HT1080 (cell line): ENCODE measurements at places on chromosomes 1 and 21. TPM values are rescaled to one million over a fixed set of nuclear protein-coding genes. Genes with fewer than 3 reads are reported as not detected.

Gene CA6
- not detected in 2 replicates for total RNA-seq

DNA sequence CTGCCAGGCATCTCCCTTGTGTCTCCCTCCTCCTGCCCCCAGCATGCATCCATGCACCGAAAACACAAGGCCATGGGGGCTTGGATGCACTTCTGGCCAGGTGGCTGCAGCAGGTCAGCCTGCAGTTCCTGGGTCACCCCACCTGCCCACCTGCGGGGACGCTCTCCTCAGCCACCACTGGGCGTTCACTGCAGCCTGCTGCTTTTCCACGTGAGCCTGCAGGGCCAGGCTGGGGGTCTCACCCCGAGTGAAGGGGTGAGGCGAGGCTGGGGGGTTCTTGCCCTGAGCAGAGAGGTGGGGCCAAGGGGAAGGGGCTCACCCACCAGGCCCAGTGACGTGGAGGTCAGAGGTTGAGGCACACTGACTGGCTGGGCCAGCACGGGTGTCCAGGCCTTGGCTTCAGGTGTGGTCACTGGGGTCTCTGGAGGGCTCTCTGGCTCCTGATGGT lies 64.6 kb downstream of the WNT9A start:
- DNase-seq = no peak

Gene CFH
- 0.39 and 0.60 TPM in 2 replicates for total RNA-seq

DNA sequence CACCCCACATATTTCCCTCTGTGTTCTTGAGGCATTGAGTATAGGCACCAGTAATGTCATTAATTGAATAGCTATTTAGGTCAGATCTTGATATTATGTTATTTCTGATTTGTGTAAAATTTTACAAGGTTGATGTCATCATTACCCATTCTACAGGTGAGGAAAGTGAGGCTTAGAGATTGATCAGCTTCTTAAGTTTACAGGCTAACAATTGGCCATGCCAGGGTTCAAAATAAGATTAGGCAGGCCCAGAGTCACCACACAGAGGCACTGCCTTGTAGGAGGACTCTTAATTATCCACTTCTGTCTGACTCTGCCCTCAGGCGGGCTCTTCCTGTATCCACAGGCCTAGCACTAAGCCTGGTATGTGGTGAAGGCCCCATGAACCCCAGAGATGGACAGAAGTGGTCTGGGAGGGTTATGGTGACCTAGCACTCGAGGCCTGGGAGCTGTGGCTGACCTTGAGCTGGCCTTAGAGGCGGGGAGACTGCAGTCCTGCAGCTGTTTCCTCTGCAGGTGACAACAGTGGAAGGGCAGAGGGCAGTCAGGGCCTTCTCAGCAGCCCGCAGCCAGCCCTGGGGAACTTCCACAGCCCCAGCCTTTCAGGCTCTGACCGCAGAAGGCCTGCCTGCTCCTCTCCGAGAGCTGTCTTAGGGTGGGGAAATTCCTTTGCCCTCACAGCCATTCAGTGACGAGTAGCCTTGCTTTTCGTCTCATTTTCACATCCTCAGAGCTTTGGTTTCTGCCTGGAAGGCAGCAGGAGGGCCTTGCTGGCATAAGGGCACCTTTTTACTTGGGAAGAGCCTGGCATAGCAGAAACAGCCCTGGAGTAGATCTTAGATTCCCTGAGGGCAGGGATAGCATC lies 12.2 kb downstream of the ZDHHC18 start:
- DNase-seq = no peak

- DNase-seq = no peak
Observed at GRCh38 chr1:112001436-112001835, 12.0 kb upstream of the KCND3 start.

DNA sequence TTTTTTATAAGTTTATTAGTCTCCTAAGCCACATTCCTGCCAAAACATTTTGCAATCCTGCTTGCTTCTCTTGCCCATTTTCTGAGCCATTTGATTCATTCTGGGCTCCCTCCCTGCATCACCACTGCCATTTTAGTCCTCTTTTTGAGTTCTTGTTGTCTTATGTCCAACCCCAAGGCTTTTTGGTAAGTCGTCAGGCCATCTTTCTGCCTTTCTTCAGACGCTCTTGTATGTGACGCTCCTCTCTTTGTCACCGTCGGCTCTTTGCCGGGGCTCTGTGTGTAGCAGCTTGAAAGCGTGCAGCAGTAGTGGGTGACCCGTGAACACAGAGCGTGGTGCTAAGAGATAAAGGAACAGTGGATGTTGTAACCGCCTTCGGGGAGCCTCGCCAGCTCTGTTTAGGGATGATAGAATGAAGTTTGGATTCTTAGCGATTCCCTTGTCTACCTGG lies 14.6 kb downstream of the HUNK start:
- DNase-seq = no peak

DNA sequence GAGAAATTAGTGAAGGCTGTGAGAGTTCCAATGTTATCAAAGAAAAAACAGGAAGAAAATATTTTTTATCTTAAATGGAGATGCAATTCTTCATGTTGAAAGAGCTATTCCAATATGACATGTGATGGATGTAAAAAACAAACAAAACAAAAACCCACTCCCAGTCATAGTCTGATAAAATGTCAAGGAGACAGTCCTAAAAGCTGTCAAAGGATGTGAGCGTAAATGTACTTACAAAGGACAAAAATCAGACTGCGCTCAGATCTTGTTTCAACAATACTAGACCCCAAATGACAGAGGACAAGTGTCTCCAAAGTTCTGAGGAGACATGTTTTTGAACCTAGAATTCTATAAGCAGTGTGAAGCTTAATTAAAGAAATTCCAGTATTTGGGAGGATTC lies 265.8 kb downstream of the PLPP3 start:
- no peak for DNase-seq

Gene MYCL
- total RNA-seq = 0.40 and 5.6 TPM in 2 replicates

DNA sequence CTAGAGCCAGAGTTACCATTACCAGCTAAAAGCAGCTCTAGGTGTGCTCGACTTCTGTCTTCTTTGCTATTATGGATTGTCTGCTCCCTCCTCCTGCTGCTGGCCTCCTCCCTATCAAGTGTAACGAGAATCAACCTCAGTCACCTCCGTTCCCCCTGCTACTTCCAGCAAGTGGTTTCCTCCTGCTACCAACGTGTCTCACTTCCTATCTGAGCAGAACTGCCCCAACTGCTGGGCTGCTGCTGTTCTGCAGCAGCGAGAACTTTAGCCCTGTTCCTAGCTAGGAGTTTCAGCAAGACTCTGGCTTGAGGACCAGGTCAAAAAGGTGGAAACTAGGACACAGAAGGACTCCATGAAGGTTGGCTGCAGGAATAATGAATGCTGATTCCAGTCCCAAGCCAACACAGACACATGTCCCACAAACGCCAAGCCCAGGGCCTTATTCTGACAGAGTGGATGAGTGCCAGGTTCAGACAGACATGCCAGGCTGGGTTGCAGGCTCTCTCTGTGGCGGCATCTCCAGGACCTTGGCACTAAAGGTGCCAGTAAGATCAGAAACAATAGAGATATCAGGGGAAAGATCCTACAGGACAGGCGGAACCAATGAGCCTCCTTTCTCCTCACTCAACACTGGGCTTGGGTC lies 46.9 kb downstream of the CD34 start:
- no peak for DNase-seq

- no peak for DNase-seq
Observed at GRCh38 chr1:200213921-200214320, 186.4 kb downstream of the NR5A2 start.

Gene WNT9A
- total RNA-seq = 0.33 and 0.68 TPM in 2 replicates

GRCh38 chr1:6501279-6501813 lies 9.9 kb upstream of the PLEKHG5 start:
- DNase-seq = no peak

Gene LMO4
- total RNA-seq = 30.6 and 32.6 TPM in 2 replicates

- DNase-seq = no peak
Observed at GRCh38 chr21:21028275-21028820, 30.1 kb downstream of the NCAM2 start.

GRCh38 chr1:224766266-224766665 lies 150.1 kb downstream of the CNIH3 start:
- DNase-seq = no peak

DNA sequence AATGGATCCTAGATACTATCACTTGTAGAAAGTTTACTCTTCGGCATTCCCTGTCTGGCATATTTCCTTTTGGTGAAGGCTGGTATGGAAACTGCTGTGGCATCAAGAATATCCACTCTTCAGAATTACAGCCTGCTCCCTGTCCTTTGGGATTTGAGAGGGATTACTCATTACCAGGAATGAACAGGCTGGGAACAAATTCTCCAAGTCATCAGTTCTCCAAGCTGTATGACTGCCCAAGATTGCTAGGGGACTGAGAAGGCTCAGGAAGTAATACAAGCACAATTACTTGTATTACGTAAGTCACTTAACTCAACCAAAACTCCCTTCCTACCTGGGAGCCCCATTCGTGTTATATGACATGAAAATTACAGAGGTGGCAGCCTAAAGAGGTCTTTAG lies 49.6 kb downstream of the CD58 start:
- peak; percentile 85 for DNase-seq

GRCh38 chr1:44412601-44413000 lies 7.5 kb downstream of the RNF220 start:
- DNase-seq = no peak

DNA sequence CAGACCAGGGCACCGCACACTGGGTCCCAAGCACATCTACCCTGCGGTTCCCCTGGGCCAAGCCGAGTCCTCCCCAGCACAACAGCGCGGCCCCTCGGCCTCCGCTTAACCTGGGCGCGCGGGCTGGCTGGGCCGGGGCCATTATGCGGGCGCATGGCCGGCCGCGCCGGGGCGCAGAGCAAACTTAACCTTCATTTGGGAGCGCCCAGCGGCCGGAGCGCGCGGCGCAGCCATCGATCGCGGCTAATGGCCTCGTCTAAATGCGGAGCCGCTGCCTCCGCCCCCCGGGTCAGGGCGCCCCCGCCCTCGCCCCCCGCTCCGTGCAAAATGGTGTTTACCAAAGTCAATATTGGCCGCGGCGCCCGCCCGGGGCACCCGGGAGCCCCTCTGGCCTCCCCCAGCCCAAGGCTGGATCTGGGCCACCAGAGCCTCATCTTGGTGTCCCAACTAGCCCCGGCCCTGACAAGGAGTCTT lies 272.1 kb downstream of the TRABD2B start:
- no peak for DNase-seq

DNA sequence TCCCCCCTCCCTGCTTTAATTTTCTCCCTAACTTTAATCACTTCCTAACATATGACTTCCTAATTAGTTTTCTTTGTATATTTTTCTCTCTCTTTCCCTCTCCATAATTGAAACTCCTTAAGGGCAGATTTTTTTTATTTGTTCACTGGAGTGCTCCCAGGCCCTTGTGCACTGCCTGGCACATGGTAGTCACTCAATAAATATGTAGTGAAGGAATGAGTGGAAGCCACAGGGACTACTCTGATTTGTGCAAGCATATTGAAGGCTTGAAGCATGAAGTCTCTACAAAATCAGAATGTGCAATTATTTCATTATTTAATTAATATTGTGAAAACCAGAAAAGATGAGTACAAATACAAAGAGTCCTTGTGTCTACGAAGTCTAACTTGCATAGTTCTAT lies 41.5 kb downstream of the SNX7 start:
- DNase-seq = peak; percentile 4

Gene SYT11
- 15.0 and 16.9 TPM in 2 replicates for total RNA-seq

Gene ADORA1
- 3.8 and 6.2 TPM in 2 replicates for total RNA-seq

Gene FAM151A
- not detected in 2 replicates for total RNA-seq

- DNase-seq = no peak
Observed at GRCh38 chr1:208068908-208069307, 158.0 kb upstream of the CD34 start.

Gene SGIP1
- 0.08 TPM in 1 of 2 replicates, not detected in the other for total RNA-seq

DNA sequence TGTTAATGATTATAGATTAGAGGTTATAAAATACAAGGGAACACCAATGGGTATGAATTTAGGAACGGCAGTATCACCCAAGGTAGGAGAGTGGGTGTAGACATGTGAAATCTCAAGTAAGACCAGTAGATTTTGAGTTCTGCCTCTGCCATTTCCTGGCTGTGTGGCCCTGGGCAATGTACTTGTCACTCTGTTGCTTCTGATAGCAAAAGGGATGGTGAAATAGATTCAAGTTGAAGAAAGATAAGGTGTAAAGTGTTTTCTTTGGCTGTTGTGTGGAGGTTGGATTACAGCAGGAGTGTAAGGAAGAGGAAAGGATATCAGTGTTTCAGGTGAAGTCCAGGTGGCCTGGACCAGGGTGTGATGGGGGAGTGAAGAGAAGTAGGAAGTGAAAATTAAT lies 64.3 kb downstream of the ADSS2 start:
- DNase-seq = no peak

Gene KRTAP11-1
- not detected in 2 replicates for total RNA-seq

- no peak for DNase-seq
Observed at GRCh38 chr21:42887326-42887725, 5.8 kb upstream of the NDUFV3 start.

Gene GBP2
- total RNA-seq = 2.8 and 3.7 TPM in 2 replicates

GRCh38 chr1:79551321-79551720 lies 544.8 kb upstream of the ADGRL4 start:
- DNase-seq = no peak

Gene TPTE
- total RNA-seq = 1.4 and 1.7 TPM in 2 replicates

DNA sequence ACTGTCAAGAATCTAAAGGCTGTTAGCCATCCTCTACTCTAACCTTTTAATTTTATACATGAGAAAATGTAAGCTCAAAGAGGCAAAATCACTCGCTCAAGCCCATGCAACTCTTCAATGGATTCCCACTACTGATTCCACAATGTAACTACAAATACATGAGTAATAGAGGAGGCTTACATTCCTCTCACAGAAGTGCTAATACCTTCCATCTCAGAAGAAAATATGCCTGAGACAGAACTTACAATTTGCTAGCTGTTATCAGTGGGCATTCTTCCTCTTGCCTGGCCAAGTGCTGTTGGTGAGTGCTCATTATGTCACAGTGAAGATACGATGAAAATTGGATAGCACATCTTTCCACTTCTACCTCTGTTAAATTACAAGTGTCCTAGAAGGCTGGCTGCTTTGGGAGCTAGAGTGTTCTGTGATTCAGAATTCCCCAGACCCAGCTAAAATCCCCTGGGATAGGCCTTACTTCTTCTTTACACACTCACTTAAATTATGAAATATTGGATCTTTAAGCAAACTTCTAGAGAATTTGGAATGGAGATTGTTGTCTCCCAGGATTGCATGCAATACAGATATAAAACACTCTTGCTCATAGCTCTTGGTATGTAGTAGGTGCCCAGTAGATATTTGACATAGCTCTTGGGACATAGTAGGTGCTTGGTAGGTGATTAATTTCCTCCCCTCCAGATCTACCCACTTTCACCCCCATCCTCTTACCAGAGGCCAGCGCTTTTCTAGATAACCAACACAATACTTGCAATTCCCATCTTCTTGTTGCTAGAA lies 24.1 kb downstream of the BCL9 start:
- no peak for DNase-seq

Gene CELA3A
- not detected in 2 replicates for total RNA-seq

DNA sequence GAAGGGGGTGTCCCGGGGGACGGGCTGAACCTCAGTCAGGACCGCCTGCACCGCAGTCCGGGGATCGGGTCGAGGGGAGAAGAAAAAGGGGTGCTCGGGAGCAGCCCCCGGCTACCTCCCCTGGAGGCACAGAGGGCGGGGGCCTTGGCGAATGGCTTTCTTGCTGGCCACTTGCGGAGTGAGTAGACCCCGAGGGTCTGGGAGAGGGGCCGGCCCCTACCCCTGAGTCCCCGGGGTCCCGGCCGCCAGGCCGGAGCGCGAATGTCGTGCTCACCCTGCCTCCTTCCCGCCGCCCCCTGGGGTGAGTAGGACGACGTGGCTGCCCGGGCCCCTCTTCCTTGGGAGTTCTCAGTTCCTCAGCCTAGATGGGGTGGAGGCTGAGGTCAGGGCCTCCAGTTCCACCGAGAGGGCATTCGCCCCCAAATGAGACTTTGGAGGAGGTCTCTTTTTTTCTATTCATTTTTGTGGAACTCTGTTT lies 113.0 kb downstream of the OSBPL9 start:
- DNase-seq = no peak

GRCh38 chr21:31354604-31355443 lies 10.8 kb upstream of the TIAM1 start:
- DNase-seq = peak; percentile 95

Gene SMCP
- not detected in 2 replicates for total RNA-seq

Gene NBPF4
- not detected in 2 replicates for total RNA-seq
